ENCODE measurements at places on chromosomes 16 and 17. TPM values are rescaled to one million over a fixed set of nuclear protein-coding genes. Genes with fewer than 3 reads are reported as not detected.

- DNase-seq, result no peak
Measured at GRCh38 chr17:18186627-18186982, 3.0 kb downstream of the ALKBH5 start.

DNA sequence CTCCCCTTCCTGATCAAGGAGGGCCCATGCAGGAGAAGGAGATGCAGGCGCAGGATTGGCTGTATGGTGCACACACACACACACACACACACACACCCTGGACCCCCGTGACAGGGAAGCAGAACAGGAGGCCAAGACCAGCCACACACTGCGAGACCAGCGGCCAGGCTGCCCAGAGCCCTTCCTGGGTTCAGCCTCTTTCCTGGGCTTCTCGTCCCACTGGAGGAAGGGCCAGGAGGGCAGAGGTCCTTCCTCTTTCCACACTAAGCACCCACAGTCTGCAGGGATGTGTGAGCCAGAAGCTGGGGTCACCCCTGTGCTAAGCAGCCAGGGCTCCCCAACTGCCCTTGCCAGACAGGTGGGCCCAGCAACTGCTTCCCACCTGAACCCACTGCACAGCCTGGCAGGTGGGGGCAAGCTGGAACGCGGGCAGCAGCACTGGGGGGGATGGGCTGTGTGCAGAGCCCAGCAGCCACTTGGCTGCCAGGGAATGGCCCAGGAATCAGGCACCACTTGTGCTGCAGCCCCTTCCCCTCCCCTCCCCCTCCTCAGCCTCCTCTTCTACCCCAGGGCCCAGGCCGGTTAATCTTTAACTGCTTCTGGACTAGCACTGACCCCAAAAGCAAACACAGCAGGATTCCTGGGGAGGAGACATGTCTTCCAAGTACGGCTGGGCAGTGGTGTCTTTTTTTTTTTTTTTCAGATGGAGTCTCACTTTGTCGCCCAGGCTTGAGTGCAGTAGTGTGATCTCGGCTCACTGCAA is 44.6 kb upstream of the SLC38A10 start:
- peak; percentile 61 for DNase-seq

GRCh38 chr16:8887431-8887765 is 5.2 kb downstream of the LITAFD start:
- DNase-seq, result peak; percentile 6

GRCh38 chr16:2927010-2927646 is 15.4 kb downstream of the FLYWCH1 start:
- DNase-seq, result peak; percentile 85

- no peak for DNase-seq
Measured at GRCh38 chr17:71113347-71113746, 944.0 kb downstream of the KCNJ2 start.

ADAMTS18 gene
- 1.7 TPM for total RNA-seq

Measured in glutamatergic neuron (in vitro differentiated cells).